Panc1 (cell line): ENCODE measurements at places on chromosomes 4 and X.

DNA sequence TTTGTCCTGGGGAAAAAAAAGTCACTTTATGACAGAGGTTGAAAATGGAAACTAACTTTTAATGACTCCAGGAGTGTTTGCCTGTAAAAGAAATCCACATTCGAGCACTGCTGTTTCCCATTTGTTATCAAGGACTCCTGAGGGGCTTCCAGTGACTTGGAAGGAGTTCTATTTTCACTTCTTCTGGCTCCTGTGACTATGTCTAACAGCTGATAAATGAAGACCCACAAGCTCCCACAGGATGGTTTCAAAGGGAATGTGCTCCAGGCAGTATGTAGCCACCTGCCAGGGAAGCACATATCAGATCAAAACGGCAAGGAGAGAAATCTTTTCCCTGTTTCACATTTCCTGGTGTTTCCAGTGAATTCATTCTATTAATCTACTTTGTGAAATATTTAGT, 159.8 kb upstream of the FAM241A start:
- H3K27ac ChIP-seq, result no peak overlapping the region
- H3K36me3 ChIP-seq, result no peaks in the 10 kb centered on the region
- no peaks in the 10 kb centered on the region for H3K4me1 ChIP-seq
- H3K4me3 ChIP-seq, result no peak overlapping the region
- no peak for DNase-seq

- H3K27me3 ChIP-seq, result no peaks in the 10 kb centered on the region
- H3K4me1 ChIP-seq, result no peaks in the 10 kb centered on the region
- no peak overlapping the region for H3K27ac ChIP-seq
- DNase-seq, result no peak
- no peaks in the 10 kb centered on the region; the same call in 1 of the 2 replicates for H3K36me3 ChIP-seq
Observed at GRCh38 chr4:2836391-2836859, 7.2 kb upstream of the ADD1 start.

DNA sequence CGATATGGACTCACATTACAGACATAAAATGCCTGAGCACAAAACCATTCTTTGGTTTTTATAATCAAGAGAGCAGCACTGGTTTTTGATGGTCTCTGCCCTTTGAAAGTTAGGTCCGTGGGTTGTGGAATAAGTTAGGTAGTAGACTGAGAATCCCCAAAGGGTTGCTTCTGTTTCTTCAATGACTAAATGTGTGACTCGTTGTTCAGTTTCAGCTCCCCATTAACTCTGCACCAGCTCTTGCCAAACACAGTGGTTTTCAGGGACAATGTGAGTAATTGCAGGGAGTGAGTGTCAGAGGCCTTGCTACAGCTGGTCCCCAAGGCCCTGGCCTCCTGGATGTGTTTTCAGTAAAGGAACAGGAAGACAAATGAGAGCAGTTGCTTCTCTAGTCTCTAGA, 24.8 kb downstream of the SMIM20 start:
- H3K36me3 ChIP-seq, result no peaks in the 10 kb centered on the region
- no peak overlapping the region for H3K4me3 ChIP-seq
- no peak overlapping the region for H3K27ac ChIP-seq
- H3K27me3 ChIP-seq, result no peaks in the 10 kb centered on the region; the same call in 1 of the 2 replicates
- no peak for DNase-seq

- H3K4me1 ChIP-seq, result no peaks in the 10 kb centered on the region
- DNase-seq, result no peak
- H3K36me3 ChIP-seq, result no peaks in the 10 kb centered on the region
- no peak overlapping the region for H3K27ac ChIP-seq
- no peak overlapping the region for H3K4me3 ChIP-seq
- no peaks in the 10 kb centered on the region for H3K27me3 ChIP-seq
Observed at GRCh38 chr4:73577371-73577770, 42.9 kb downstream of the RASSF6 start.

DNA sequence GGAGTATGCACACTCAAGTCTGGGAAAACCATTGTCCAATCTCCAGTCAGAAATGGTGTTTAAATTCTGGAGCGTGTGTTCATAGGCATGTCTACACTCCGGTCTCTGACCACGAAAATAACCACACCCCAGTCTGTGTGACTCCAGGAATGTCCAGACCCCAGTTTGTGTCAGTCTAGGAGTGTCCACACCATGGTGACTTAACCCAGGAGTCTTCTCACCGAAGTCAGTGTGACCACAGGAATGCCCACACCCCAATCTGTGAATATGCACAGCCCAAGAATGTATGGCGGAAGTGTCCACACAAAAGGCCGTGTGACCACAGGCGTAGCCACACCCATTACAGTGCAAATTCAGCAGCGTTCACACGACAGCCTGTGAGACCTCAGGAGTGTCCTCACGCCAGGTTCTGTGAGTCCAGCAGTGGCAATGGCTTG, 11.4 kb downstream of the FTSJ1 start:
- H3K4me1 ChIP-seq, result no peaks in the 10 kb centered on the region
- no peaks in the 10 kb centered on the region for H3K27me3 ChIP-seq
- no peak overlapping the region for H3K4me3 ChIP-seq
- peaks cover 5% of the 10 kb centered on the region for H3K36me3 ChIP-seq

DNA sequence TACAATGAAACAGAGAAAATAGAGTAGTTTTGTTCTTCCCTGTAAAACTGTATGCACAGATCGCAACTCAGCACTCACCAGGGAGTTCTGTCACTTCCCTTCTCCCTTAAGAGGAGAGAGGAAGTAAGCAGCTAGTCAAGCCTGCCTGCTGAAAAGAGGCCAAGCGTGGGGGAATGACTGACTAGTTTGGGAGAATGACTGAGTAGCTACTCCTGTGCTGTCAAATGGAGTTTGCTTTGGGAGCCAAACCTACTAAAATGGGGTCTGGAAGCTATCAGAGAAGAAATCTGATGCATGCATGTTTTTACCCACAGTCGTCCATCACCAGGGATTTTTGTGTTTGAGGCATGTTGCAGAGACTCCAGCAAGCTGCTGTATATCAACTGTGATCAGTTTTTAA, 54.6 kb upstream of the LHFPL1 start:
- H3K27me3 ChIP-seq, result no peaks in the 10 kb centered on the region
- no peak for DNase-seq
- H3K27ac ChIP-seq, result no peak overlapping the region
- H3K4me3 ChIP-seq, result no peak overlapping the region
- no peaks in the 10 kb centered on the region for H3K4me1 ChIP-seq

- H3K27ac ChIP-seq, result no peak overlapping the region
- H3K4me3 ChIP-seq, result no peak overlapping the region
- no peaks in the 10 kb centered on the region for H3K36me3 ChIP-seq
- no peak for DNase-seq
- H3K27me3 ChIP-seq, result no peaks in the 10 kb centered on the region
Observed at GRCh38 chr4:68673143-68673542, 2.7 kb upstream of the UGT2B15 start.

DNA sequence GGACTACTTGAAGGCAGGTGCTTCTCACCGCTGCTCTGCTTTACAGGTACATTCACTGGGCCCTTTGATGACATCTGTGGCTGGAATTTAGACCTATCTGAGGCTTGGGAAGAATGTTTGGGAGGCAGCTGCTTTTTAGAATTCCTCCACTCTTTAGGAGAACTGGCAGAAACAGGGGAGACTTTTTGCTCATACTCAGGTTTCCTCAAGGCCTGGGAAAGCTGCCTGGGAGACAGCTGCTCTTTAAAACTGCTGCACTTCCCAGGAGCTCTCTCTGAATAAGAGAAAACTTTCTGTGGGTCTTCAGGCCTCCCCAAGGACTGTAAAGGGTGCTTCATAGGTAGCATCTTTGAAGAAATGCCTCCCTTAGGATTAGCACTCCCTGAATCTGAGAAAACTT, 14.3 kb downstream of the CT47C1 start:
- peaks cover 18% of the 10 kb centered on the region for H3K27me3 ChIP-seq
- H3K4me1 ChIP-seq, result no peaks in the 10 kb centered on the region
- DNase-seq, result no peak
- H3K27ac ChIP-seq, result no peak overlapping the region
- no peaks in the 10 kb centered on the region for H3K36me3 ChIP-seq

DNA sequence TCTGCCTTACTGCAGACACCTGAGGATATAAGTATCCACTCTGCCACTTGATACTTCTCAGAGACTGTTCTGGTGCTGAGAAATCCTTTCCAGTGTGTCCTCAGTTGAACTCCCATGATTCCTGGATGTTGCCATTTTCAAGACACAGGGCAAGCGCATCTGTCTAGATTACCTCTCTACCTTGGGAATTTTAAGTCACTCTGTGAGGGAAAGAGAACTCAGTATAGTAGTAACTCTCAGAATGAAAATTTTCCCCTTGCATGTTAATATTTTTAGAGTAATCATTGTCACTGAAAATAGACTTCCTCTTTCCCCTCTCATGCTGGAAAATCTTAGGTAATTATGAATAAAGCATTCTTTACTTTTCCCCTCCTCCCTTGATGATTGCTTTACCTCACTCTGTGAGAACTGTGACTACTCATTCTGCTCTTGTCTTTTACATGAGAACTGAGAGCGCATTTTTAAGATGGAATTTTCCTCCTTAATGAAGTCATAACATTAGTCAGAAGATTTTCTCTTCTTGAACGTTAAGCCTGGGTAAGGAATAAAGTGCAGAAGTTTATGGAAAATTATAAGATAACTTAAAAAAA, 45.0 kb downstream of the TET2 start:
- H3K36me3 ChIP-seq, result no peaks in the 10 kb centered on the region
- H3K27ac ChIP-seq, result no peak overlapping the region
- H3K4me1 ChIP-seq, result no peaks in the 10 kb centered on the region; the same call in 1 of the 2 replicates
- DNase-seq, result no peak

DNA sequence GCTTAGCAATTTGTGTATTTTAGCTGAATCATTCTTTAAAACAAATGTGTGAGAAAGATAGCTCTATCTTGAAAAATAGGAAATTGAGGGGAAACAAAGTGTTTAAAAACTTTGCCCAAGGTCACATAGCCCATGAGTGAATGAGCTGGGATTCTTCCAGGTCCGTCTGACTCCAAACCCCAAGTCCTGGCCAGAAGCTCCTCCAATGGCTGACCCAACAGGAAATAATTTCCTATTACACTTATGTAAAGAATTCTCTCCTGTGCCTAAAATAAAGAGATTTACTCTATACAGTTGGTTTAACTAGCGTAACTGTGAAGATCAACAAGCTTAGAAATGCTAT, 287.6 kb downstream of the ARHGAP24 start:
- no peaks in the 10 kb centered on the region for H3K36me3 ChIP-seq
- DNase-seq, result no peak
- no peaks in the 10 kb centered on the region for H3K27me3 ChIP-seq

DNA sequence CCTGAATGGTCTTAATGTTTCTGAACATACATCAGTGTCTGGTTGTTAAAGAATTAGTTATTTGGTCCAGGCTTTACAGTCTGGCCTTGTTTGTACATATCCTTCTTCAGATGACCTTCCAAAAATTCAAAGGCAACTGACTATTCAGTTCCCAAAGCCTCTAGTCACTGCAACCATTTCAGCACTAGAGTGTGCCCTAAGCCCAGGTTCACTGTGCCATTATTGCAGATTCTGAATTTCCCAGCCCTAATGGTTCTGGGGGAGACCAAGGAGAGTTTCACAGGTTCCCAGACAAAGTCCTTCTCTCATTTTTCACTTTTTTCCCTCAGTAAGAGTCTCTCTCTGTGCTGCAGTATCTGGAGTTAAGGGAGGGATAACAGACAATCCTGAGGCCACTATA, 235.8 kb downstream of the TRAM1L1 start:
- DNase-seq, result no peak
- H3K27ac ChIP-seq, result no peak overlapping the region
- H3K4me1 ChIP-seq, result no peaks in the 10 kb centered on the region

GRCh38 chrX:4670606-4671005, 957.2 kb upstream of the PRKX start:
- no peaks in the 10 kb centered on the region for H3K27me3 ChIP-seq
- H3K4me3 ChIP-seq, result no peak overlapping the region
- H3K36me3 ChIP-seq, result no peaks in the 10 kb centered on the region

GRCh38 chr4:100848841-100849240, 331.0 kb upstream of the EMCN start:
- H3K4me1 ChIP-seq, result no peaks in the 10 kb centered on the region
- no peak overlapping the region for H3K27ac ChIP-seq
- H3K36me3 ChIP-seq, result no peaks in the 10 kb centered on the region
- no peaks in the 10 kb centered on the region for H3K27me3 ChIP-seq
- no peak overlapping the region for H3K4me3 ChIP-seq
- no peak for DNase-seq

GRCh38 chrX:151735219-151735618, 673 bp downstream of the CNGA2 start:
- no peak for DNase-seq
- no peaks in the 10 kb centered on the region; the same call in 1 of the 2 replicates for H3K27me3 ChIP-seq
- no peak overlapping the region for H3K4me3 ChIP-seq

- no peaks in the 10 kb centered on the region for H3K36me3 ChIP-seq
- H3K4me1 ChIP-seq, result no peaks in the 10 kb centered on the region
- no peak overlapping the region for H3K4me3 ChIP-seq
- no peak overlapping the region for H3K27ac ChIP-seq
- H3K27me3 ChIP-seq, result no peaks in the 10 kb centered on the region
- DNase-seq, result no peak
Observed at GRCh38 chrX:29422034-29422433, 793.3 kb upstream of the MAGEB2 start.

DNA sequence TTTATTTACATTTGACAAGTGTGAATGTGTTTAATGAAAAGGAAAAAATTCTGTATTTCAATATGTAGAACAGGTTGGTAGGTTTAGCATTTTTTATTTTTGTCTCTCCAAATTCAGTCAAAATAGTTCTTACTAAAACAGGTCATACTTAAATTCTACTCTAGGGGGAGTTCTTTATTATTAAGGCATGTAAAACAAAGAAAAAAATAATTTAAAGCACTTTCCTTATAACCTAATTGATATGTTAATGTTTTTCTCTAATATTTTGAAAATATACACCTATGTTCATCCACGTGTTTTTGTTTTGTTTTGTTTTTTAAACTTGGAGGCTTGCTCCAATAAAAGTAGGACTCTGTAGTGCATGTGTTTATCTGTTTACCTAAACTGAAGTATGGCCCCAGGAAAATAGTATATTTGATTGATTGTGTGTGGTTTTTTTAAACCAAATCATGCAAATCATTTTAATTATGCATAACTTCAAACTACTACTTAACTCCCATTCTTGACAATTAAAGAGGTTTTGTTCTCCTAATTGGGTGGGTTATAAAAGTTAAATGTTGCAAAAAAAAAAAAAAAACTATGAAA, 562.7 kb downstream of the RPA4 start:
- H3K27ac ChIP-seq, result no peak overlapping the region
- H3K27me3 ChIP-seq, result no peaks in the 10 kb centered on the region
- H3K4me1 ChIP-seq, result no peaks in the 10 kb centered on the region
- H3K4me3 ChIP-seq, result no peak overlapping the region
- H3K36me3 ChIP-seq, result no peaks in the 10 kb centered on the region

DNA sequence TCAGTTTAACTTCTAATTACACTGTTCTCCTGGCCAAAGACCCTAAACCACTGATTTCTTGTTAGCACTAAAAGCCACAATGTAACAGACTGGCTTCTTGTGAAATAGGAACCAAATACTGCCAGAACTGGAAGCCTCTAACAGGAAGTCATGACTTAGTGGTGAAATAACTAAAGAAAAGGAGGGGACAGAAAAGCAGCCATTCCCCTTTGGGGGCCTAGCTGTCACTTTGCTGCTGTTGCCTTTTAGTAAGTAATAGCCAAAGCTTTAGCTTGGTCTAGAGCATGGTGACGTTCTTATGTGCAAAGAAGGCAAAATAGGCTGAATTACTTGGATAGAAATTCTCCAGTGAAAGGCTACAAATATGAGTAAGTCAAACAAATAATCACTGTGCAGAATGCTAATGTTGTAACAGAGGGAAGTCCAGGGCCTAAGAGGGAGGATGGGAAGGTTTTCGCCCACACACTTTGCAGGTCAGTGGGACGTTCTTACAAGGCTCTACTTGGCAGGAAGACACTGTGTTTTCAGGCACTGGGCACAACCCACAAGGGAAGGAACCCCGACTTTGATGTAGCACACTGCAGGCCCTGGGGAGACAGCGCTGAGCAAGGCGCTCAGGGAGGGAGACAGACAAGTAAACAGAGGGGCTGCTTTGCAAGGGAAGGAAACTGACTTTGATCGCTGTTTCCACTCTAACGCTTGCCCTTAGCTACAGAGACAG, 16.7 kb downstream of the GAB3 start:
- no peaks in the 10 kb centered on the region for H3K36me3 ChIP-seq
- H3K27me3 ChIP-seq, result no peaks in the 10 kb centered on the region
- peaks cover 93% of the 10 kb centered on the region for H3K4me1 ChIP-seq
- peak overlapping the region; percentile 7; the same call in 1 of the 2 replicates for H3K4me3 ChIP-seq
- DNase-seq, result no peak
